Breast epithelium (tissue), 4 donors: ENCODE measurements at places on chromosomes 3 and 15. TPM values are rescaled to one million over a fixed set of nuclear protein-coding genes. Genes with fewer than 3 reads are reported as not detected.

The AGTR1 gene
- 20.3 TPM for total RNA-seq

The CADPS gene
- total RNA-seq = under 0.01 TPM

The CNTN4 gene
- total RNA-seq = 16.7 TPM

The GOLGA8G gene
- total RNA-seq = not detected

The RAD54L2 gene
- 20.2 TPM for total RNA-seq

The GOLGA6A gene
- total RNA-seq = not detected

The HOMER2 gene
- total RNA-seq = 6.1 TPM

The LRRC15 gene
- 0.48 TPM for total RNA-seq

The TUSC7 gene
- not detected for total RNA-seq

The ZPLD1 gene
- 0.33 TPM for total RNA-seq

The LEKR1 gene
- 1.6 TPM for total RNA-seq

The ATP13A5 gene
- total RNA-seq = 2.3 TPM

The TRAT1 gene
- 0.88 TPM for total RNA-seq

The CHMP2B gene
- 32.4 TPM for total RNA-seq

The TBC1D5 gene
- 70.1 TPM for total RNA-seq

The IGSF10 gene
- total RNA-seq = 7.9 TPM

The RPP14 gene
- 11.0 TPM for total RNA-seq

The NUP210 gene
- total RNA-seq = 2.2 TPM

The RBM15B gene
- total RNA-seq = 28.7 TPM

The SPTSSB gene
- total RNA-seq = 2.0 TPM

The SNX4 gene
- total RNA-seq = 50.1 TPM

The TATDN2 gene
- 14.6 TPM for total RNA-seq

The ZIC1 gene
- total RNA-seq = 2.0 TPM

The GPR62 gene
- not detected for total RNA-seq

The SNTN gene
- total RNA-seq = not detected

The NIPA2 gene
- 40.3 TPM for total RNA-seq

The CCDC191 gene
- total RNA-seq = 10.8 TPM

The HTR3E gene
- total RNA-seq = not detected

The GPR156 gene
- total RNA-seq = 0.64 TPM

The CDC25A gene
- total RNA-seq = 2.6 TPM

The RTP1 gene
- not detected for total RNA-seq

The FSD2 gene
- total RNA-seq = under 0.01 TPM

The AMT gene
- total RNA-seq = 3.6 TPM

The SLC9C1 gene
- 0.15 TPM for total RNA-seq

The TMC3 gene
- 0.15 TPM for total RNA-seq

The SPINK8 gene
- not detected for total RNA-seq

The TRH gene
- not detected for total RNA-seq

The LRRIQ4 gene
- not detected for total RNA-seq

The CD276 gene
- total RNA-seq = 119 TPM
